ENCODE measurements at places on chromosomes 11 and 22. TPM values are rescaled to one million over a fixed set of nuclear protein-coding genes. Genes with fewer than 3 reads are reported as not detected.

Gene NCF4
- 3.9 TPM for total RNA-seq

Gene RPS6KB2
- total RNA-seq: 44.6 TPM

Gene SYT8
- not detected for total RNA-seq

Gene TYR
- not detected for total RNA-seq

Gene FANCF
- total RNA-seq: 3.6 TPM

Gene MS4A3
- total RNA-seq: not detected

Gene TMPRSS13
- not detected for total RNA-seq

Gene VSIG10L2
- total RNA-seq: not detected

Gene ARHGAP8
- total RNA-seq: not detected

Gene CACNA1I
- not detected for total RNA-seq

Gene MAP4K2
- total RNA-seq: 19.4 TPM

Gene CHRDL2
- total RNA-seq: 4.2 TPM

Gene HMOX1
- 11.1 TPM for total RNA-seq

Gene ZC3H7B
- total RNA-seq: 33.3 TPM

- no peak overlapping the region for H3K4me3 ChIP-seq
- no peak overlapping the region for H3K27ac ChIP-seq
- H3K4me1 ChIP-seq: peaks cover 24% of the 10 kb centered on the region
Measured at GRCh38 chr11:72750086-72750485, 2.1 kb downstream of the ARAP1 start.

GRCh38 chr11:95991545-95991944, 67.6 kb upstream of the MTMR2 start:
- no peaks in the 10 kb centered on the region for H3K36me3 ChIP-seq
- H3K4me3 ChIP-seq: no peak overlapping the region
- H3K27ac ChIP-seq: no peak overlapping the region
- DNase-seq: no peak

GRCh38 chr22:47775686-47776085, 1013.2 kb downstream of the TBC1D22A start:
- no peaks in the 10 kb centered on the region for H3K4me1 ChIP-seq
- no peak overlapping the region for H3K4me3 ChIP-seq
- H3K36me3 ChIP-seq: no peaks in the 10 kb centered on the region
- H3K27me3 ChIP-seq: no peaks in the 10 kb centered on the region

DNA sequence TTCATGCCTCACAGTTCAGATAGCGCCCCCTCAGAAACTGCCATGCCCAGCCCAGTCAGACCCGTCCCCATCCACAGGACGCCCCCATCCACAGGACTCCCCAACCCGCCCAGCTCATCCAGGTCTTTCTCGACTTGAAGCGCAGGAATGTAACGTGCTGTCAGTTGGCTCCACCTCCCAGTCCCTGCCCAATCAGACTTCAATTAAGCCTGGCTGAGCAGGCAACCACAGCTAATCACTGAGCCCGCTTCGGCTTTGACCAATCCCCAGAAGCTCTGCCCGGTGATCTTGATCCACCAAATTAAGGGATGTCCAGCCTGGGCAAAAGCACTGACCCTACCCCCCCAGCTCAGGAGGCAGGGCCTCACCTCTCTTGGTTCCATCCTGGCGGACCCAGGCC, 10.5 kb upstream of the MFNG start:
- H3K4me3 ChIP-seq: no peak overlapping the region
- no peaks in the 10 kb centered on the region for H3K36me3 ChIP-seq
- DNase-seq: no peak
- H3K27ac ChIP-seq: no peak overlapping the region
- H3K27me3 ChIP-seq: no peaks in the 10 kb centered on the region

DNA sequence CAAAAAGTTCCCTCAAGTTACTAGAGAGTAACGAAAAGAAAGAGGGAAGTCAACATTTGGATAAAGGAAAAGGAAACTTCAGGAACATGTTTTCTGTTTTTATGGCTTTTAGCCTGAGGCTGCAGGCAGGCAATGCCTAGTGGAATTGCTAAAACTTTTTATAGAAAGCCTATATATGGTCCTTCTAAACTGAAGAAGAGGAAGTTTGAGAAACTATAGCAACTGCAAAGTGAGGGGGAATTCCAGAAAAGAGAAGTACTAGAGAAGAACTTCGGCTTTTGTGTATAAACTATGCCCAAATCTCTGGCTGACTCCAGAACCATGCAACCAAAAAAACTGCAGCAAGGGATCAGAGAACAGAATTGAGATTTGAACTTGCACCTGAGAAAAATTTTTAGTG, 74.3 kb upstream of the ARHGAP42 start:
- H3K4me1 ChIP-seq: no peaks in the 10 kb centered on the region
- H3K27ac ChIP-seq: no peak overlapping the region
- no peak for DNase-seq

- no peaks in the 10 kb centered on the region for H3K27me3 ChIP-seq
- H3K36me3 ChIP-seq: no peaks in the 10 kb centered on the region
- H3K4me1 ChIP-seq: no peaks in the 10 kb centered on the region
- H3K27ac ChIP-seq: no peak overlapping the region
- H3K4me3 ChIP-seq: no peak overlapping the region
- no peak for DNase-seq
Measured at GRCh38 chr22:49878206-49878605, 24.6 kb downstream of the ZBED4 start.

DNA sequence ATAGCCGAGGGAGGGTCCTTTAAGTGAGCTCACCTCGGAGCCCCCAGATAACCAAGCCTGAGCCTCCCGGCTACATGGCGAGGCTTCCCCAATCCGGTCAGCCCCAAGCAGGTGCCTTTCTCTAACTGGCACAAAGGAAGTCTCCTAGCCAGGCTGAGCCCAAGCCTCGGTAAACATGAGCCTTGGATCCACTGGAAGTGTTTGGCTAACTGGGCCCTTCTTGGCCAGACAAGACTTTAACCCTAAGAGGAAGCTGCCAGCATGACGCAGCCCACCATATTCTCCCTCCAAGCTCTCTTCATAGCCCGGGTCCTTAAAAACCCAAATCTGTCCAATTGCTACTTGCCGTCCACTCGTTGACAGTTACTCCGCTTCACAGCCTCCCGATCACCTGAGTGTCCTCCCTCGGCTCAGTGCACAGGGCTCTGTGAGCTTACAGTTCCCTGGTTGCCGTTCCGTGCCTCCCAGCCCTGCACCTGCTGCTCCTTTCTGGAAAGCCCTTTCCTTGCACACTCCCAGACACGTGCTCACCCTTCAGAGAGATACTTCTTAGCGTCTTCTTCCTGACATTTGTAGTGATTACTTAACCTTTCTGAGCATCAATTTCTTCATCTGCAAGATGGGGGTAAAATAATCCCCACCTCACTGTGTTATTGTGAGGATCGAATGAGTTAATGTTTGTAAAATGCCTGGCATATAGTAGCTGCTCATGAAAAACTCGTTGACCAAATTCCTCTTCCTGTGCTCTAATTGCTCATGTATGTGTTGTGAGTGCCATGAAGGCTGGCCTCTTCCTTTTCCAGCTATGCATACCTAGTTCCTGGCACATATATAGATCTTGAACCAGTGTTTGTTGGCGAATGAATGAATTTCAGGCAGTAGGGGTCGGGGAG, 25.6 kb downstream of the TXN2 start:
- H3K4me1 ChIP-seq: no peaks in the 10 kb centered on the region
- H3K4me3 ChIP-seq: no peak overlapping the region
- no peak for DNase-seq
- H3K27ac ChIP-seq: peak overlapping the region; percentile 95
- no peaks in the 10 kb centered on the region for H3K27me3 ChIP-seq
- no peaks in the 10 kb centered on the region for H3K36me3 ChIP-seq

DNA sequence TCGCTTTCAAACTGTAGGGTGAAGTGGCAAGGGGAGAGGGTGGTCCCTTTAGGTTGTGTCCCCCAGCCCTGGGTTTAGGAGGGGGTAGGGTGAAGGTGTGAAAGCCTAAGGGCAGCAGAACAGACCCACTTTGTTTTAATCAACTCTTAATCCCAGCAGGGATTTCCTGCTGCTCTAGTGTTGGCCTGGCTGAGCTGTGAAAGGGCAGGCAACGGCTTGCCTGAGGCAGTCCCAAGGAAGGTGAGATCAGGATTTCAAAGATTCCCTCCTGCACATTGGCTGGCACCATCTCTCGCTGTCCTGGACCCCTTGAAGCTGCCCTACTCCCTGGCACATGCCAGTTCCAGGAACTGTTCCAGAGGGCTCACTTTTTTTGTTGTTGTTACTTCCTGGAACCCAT, 221.3 kb downstream of the INSC start:
- H3K4me1 ChIP-seq: no peaks in the 10 kb centered on the region
- no peak for DNase-seq
- H3K4me3 ChIP-seq: no peak overlapping the region
- H3K36me3 ChIP-seq: no peaks in the 10 kb centered on the region
- no peak overlapping the region for H3K27ac ChIP-seq
- no peaks in the 10 kb centered on the region for H3K27me3 ChIP-seq

- no peak overlapping the region for H3K4me3 ChIP-seq
- peak overlapping the region; percentile 77 for H3K27ac ChIP-seq
Measured at GRCh38 chr11:61378713-61379313, 13.6 kb upstream of the TMEM216 start.

GRCh38 chr11:105854269-105854668, 167.8 kb downstream of the MSANTD4 start:
- H3K36me3 ChIP-seq: no peaks in the 10 kb centered on the region
- no peaks in the 10 kb centered on the region for H3K4me1 ChIP-seq

GRCh38 chr11:12088047-12088481, 22.3 kb upstream of the MICAL2 start:
- peak; percentile 83 for DNase-seq
- H3K27ac ChIP-seq: peak overlapping the region; percentile 89
- H3K4me3 ChIP-seq: no peak overlapping the region
- H3K4me1 ChIP-seq: peaks cover 75% of the 10 kb centered on the region
- no peaks in the 10 kb centered on the region for H3K36me3 ChIP-seq
- no peaks in the 10 kb centered on the region for H3K27me3 ChIP-seq

DNA sequence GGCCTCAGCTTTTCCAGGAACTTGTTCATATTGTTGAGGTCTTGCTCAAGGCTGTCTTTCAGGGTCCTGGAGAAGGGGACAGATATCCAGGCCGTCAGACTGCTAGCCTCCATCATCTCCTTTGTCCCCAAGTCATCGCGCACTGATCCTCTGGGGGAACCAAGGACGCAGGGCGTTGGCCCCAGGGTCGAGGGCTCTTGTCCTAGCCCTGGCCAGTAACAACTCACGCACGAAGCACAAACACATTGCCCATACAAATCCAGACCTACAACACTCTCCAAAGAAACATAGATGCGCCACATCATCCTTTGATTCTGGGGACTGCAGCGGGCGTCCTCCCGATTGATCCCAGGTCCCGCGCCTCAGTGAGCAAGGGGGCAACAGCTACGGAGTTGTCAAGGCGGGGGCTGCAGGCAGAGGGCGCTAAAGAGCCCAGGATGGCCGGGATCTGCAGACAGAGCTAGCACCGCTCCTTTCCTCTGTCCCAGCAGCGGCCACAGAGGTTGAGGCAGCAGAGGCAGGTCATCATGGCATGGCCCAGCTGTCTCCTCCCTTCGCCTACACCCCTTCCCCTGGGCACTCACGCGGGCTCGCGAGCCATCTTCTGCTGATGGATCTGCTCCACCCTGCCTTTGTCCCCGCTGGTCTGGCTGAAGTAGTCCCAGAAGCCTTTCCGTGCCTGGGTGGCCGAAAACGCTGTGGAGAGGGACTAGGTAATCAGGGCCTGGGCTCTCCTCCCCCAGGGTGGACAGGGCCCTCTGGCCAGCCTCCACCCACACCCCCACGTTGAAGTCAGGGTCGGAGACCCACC, 472 bp downstream of the APOA5 start:
- no peaks in the 10 kb centered on the region for H3K27me3 ChIP-seq
- peak overlapping the region; percentile 27 for H3K4me3 ChIP-seq
- H3K27ac ChIP-seq: no peak overlapping the region
- peaks cover 1% of the 10 kb centered on the region for H3K36me3 ChIP-seq
- peaks cover 27% of the 10 kb centered on the region for H3K4me1 ChIP-seq

DNA sequence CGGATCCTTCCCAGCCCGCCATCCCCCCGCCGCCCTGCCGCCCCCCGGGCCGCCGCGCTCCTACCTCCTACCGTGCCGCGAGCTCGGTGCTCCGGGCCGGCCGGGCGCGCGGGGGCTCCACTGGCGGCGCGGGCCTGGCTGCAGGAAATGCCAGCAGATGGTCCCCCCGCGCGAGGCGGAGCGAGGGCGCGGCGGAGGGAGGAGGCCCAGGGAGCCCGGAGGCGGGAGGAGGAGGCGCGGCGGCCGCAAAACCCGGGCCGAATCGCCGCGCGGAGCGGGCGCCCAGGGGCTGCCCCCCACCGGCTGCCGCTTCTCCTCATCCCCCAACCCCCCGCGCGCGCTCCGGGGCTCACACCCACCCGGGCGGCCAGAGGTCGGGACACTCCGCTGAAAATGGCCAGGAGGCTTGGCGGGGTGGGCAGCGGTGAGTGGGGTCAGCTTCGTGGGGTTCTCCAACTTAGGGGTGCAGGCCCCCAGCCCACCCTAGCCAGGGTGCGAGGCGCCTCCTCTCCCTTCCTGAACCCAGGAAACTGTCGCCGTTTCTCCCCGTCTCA, at the start of gene OSBPL5:
Gene OSBPL5 (minus strand): TSS at position 159 of the 554 bp plus-strand sequence. CDS start 36,162 bp downstream, outside the sequence.
- no peaks in the 10 kb centered on the region for H3K36me3 ChIP-seq
- peak within 1 kb of the TSS; percentile 56 for H3K4me3 ChIP-seq
- H3K27ac ChIP-seq: peak within 1 kb of the TSS; percentile 73
- no peaks in the 10 kb centered on the region for H3K27me3 ChIP-seq
- peaks cover 63% of the 10 kb centered on the region for H3K4me1 ChIP-seq

GRCh38 chr22:45308957-45309421, 745 bp upstream of the FAM118A start:
- H3K27me3 ChIP-seq: no peaks in the 10 kb centered on the region
- H3K4me1 ChIP-seq: no peaks in the 10 kb centered on the region
- H3K4me3 ChIP-seq: peak overlapping the region; percentile 91
- no peak for DNase-seq

DNA sequence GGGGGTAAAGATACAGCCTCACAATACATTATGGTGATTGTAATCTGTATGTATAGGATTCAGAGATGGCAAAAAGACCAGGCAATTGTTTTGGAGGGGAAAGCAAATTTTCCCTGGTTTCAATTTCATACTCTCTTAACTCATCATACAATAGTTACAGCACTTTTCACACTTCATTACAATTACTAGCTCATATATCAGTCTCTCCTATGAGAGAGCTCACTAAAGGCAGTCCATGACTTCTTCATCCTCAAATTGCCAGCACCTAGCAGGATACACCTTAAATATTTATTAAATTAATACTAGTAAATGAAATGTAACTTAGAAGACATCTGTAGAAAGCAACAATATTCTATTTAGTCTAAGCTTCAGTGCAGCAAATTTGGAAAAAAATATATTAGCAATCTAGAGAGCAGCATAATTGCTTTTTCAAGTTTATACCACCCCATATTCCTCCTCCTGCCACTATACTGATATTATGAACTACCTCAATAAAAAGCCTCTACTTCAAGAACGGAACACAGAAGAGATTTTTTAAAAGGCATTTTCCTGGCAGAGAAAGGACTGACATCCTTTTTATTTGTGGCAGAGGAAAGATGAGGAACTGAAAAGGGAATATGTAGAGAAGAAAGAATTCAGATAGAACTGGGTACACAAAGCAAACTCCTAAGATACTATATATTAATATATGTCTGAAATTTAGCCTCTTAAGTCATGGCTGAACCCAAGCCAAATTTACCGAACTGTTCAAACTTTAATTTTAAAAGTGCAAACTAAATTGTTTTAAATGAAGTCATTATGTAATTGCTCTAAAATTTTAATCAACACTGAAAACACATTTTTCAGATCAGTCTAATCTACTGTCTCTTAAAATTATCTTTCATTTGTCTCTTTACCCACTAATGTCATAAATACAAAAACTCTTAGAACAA, 27.7 kb downstream of the PICALM start:
- no peaks in the 10 kb centered on the region for H3K27me3 ChIP-seq
- no peaks in the 10 kb centered on the region for H3K36me3 ChIP-seq
- H3K4me3 ChIP-seq: peak overlapping the region; percentile 20
- peaks cover 61% of the 10 kb centered on the region for H3K4me1 ChIP-seq
- peak overlapping the region; percentile 49 for H3K27ac ChIP-seq

- DNase-seq: no peak
- H3K4me3 ChIP-seq: no peak overlapping the region
- H3K27me3 ChIP-seq: no peaks in the 10 kb centered on the region
- H3K4me1 ChIP-seq: no peaks in the 10 kb centered on the region
Measured at GRCh38 chr11:72352859-72353551, 81.3 kb downstream of the CLPB start.
